ENCODE measurements at places on chromosomes 2 and 18.

DNA sequence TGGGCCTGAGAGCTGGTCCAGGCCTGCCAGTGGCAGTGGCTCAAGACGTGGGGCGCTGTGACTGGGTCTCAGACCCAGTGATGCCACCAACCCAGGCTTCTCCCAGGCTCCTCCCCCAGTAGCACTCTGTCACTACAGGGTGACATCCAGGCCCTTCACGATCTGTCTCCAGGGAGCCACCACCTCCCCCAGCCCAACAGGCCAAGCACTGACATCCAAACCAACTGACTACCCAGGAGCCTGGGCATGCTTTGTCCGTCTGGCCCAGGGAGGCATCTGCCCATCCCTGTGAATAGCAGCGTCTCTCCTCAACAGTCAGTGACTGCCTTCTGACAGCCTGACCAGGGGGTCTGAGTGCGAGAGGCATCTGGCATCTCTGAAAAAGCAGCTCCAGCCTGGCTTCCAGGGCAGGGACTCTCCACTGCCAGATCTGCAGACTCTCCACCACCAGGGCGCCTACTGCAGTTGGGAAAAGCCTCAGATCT lies 13.0 kb downstream of the TEX44 start:
- DNase-seq = peak; percentile 23

- DNase-seq = no peak
Measured at GRCh38 chr2:190685333-190685732, 36.5 kb downstream of the NAB1 start.

DNA sequence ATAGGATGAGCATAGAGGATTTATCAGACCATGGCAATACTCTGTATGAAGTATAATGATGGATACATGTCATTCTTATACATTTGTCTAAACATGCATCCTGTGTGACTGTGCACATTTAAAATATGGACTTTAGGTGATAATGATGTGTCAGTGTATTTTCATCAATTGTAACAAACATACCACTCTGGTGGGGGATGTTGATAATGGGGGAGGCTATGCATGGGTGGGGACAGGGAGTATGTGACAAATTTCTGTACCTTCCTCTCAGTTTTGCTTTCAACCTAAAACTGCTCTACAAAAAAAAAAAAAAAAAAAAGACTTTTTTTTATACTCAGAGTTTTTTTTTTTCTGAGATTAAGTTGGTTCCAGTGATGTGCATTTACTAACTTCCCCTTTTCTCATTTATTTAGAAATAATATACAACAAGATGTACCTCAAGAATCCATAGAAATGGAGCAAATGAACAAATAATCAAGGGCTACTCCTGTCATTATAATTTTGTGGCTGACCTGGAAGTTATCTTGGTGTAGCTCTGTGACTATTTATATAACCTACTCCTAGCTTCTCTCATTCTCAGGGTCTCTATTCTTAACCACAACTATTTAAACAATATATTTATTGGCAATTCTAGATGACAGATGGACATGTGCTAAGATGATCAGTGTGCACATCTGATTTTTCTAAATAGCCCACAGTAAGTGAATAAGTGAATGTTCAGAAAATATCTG lies 108.9 kb upstream of the ITGA4 start:
- DNase-seq = no peak

DNA sequence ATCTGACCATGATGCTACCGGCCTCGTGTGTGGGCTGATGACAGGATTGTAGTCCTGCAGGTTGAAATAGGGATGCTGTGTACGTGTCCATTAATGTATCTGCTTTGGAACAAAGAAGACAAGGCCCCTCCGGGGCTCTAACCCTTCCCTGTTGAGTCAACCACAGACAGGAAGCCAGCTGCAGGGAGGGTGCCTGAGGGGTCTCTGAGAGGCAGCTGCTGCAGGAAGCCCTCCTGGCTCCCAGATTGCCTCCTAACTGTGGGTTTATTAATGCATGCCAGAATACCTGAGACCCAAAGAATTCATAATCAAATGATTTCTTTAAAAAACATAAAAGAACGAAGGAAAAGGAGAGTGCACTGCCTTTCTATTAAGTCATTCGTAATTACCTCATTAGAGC lies 140.4 kb downstream of the CELF4 start:
- no peak for DNase-seq

DNA sequence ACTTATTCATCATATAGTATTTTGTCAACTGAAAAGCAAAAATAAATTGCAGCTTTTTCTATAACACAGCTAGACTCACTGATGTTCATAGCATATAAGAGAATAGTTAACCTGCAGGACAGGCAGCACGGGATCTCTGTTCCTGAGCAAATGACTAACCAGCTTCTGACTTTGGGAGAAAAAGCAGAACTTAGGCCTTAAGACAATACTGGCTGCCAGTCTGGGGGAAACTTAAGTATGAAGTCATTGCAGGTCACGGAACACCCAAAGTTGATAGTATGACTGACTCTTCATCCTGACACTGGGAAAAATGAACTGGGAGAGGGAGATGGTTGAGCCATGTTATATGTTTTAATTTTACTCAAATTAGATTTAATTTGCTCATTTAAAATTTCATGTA lies 113.0 kb downstream of the DPP4 start:
- no peak for DNase-seq

DNA sequence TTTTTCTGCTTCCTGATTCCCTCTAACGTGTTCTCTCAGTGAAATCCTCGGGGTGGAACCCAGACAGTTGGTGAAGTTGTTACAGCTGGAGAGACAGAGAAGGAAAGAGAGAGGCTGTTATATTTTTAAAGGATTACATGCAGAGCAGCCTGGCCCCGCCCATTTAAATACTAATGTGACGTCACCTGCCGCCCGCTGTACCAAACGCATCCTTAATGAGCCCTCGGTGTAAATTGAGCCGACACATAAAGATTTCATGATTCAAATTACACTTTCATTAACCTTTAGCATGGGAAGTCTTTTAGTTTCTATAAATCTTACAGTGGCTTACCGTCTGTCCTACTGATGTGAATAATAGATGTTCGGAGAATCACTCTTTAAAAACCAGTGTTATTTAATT lies 164.0 kb upstream of the SIX3 start:
- DNase-seq = peak; percentile 92

DNA sequence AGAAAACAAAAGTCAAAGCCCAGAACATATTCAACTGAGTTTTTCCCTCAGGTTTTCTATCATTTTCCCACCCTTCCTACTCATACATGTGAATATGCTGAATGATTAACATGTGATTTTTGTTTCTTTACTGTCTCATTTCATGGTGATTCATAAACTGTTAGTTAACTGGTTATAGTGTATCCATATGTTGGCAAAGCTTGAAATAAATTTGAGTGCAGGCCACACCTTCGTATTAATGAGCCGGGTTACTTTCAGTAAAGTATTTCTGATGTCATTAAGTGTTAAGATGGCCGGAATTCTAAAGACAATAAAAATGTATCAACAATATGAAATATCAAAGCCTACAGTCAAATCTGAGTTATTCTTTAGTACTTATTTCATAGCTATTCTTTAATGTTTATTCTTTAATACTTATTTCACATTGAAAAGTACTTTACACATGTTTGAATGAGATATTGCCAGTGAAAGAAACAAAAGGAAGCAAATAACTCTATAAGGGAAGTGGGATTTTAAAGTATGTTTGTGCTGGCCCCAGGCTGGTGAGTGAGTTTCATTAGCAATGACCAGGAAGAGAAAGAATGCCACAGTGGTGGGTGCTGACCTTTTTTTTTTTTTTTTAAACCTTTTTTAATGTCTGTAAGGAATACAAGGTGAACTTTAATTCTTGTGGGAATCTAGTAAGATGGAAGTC lies 178.6 kb downstream of the NEDD4L start:
- DNase-seq = no peak

- DNase-seq = no peak
Measured at GRCh38 chr18:52391810-52392559, 52.0 kb downstream of the DCC start.

DNA sequence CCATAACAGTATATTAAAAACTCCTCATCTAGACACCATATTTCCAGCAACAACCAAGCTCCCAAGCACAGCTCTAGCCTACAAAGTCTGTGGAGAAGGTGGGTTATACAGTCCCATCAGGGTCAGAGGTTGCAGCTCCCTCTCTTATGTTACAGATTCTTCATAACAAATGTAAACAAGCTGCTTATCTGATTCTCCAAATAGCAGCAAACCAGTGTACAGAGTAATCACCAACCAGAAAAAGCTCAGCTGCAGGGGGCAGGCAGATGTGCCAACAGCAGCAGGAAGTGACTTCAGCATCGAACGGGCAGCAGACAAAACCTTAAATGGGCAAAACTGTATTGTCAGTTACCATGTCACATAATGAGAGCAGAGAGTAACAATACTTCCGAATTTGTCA lies 52.9 kb upstream of the NABP1 start:
- no peak for DNase-seq

GRCh38 chr18:79400591-79401381 lies 5.1 kb downstream of the NFATC1 start:
- DNase-seq = no peak

GRCh38 chr2:163647300-163647699 lies 88.5 kb downstream of the FIGN start:
- DNase-seq = no peak

GRCh38 chr2:65314801-65315441 lies 87.3 kb downstream of the ACTR2 start:
- DNase-seq = no peak

DNA sequence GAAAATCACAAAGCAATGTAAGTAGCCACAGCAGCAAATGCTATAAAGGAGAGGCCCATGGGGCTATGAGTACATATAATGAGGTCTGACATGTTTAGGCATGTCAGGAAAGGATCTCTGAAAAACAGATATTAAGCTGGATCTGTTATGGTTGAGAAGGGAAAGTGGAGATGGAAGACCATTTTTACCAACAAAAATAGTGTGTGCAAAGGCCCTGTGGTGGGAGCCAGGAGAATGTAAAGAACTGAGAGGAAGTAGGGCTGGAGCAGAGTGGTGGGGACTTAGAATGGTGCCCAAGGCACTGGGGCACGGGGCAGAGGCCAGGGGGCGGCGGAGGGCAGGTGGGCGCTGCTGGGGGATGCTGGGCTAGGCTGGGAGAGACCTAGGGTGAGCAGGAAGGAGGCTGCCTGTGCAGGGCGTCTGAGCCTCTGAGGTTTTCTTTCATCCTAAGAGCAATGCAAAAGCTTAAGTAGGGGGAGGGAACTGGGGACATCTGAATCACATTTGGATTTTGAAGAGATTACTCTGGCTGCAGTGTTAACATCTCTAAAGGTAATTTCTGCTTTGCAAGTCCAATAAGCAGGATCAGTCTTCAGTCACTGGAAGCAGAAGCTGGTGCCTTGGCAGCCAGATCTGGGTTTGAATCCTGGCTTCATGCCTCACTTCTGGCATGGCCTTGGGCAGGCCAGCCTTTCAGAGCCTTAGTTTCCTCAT lies 4.9 kb upstream of the AGFG1 start:
- DNase-seq = no peak

DNA sequence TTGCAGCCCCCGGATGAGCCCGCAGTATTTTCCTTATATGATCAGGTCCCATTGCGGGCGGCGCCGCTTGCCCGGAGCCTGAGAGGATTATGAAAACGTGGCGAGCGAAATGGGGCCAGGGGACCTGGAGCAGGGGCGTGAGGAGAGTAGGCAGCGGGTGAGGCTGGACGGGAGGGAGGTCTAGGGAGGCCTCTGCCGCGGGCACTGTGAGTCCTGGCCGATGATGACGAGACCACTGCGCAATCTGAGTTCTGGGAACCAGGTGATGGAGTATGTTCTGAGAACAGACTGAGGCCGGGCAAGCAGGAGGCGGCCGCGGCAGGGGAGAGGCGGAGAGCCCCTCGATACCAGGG lies 790 bp upstream of the ACAA2 start:
- DNase-seq = peak; percentile 87

- DNase-seq = no peak
Measured at GRCh38 chr2:171341394-171342066, 92.3 kb downstream of the METTL8 start.

DNA sequence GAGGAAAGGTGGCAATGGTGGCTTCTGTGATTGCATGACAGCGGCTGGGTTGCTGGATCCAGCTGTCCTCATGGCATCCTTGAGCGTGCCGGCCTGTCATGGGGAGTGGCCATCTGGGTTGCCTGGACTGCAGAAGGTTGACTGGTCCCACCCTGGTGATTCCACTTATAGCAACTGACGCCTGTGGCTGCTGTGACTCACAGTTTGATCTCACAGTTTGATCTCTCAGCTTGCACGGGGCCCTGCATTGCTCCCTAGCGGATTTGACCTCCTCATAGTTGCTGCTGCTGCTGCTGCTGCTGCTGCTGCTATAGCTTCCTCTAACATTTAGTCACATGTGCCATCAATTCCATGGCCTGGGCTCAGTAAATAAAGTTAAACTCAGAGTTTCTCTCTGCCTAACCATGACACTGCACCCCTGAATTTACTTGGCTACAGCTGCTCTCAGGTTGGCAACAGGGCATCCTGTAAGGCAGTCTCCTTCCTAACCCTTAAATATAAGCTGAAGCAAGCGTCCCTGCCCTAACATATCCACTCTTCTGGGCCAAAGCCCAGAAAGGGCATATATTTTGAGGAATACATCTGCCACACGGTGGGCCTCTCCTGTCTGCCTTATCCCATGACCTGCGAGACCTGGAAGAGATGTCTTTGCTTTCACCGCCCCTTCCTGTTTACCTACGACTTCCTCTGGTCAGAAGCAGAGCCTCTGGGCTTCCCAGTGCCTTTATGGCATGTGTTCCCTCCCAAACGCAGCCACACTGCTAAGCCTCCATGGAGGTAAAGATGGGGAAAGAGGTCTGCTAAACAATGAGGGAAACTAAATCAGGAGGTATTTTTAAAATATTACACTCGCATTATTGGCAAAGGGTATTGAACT lies 37.8 kb upstream of the CCDC150 start:
- DNase-seq = peak; percentile 11

DNA sequence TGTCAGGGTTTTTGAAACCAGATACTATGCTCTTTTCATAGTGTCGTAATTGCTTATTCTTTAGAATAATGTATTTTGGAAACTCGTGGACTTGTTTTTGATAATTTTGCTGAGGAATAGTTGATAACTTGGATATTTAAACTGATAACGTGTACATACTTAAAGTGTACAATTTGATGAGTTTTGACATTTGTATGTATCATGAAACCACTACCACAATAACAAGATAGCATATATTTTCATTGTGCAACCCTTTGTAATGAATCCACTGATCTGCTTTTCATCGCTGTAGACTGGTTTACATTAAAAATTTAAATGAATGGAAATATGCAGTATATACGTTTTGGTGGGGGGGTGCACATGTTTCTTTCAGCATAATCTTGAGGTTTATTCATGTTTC lies 45.8 kb downstream of the AGFG1 start:
- DNase-seq = no peak

DNA sequence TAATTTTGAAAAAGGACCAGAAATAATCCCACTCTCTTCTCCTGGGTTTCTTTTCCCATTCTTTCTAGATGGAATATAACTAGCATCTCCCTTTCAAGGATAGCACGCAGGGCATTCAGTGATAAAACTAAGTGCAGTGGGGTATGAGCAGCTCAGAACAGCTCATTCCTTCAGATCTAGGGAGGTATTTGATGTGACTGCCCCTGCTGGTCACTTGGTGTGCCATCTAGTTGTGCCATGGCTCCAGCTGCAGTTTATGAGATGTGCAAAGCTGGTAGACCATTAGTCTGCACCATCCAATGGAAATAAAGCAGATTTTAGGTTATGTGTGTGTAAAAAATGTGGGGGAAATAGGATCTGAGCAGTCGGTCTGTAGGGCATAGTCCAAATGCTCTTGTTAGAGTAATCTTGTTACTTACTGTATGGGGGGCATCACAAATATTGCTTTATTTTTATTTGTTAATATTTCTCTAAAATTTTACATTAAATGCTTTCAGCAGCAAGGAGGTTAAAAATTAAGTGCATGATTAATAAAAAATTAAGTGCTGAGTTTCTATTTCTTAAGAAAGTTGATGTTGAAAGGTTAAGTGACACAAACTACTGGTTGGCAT lies 38.9 kb downstream of the CTAGE1 start:
- DNase-seq = peak; percentile 5

- DNase-seq = no peak
Measured at GRCh38 chr18:79488311-79489050, 92.8 kb downstream of the NFATC1 start.
